Left lung (tissue), 14 donors: ENCODE measurements at places on chromosomes 3 and 15.

DNA sequence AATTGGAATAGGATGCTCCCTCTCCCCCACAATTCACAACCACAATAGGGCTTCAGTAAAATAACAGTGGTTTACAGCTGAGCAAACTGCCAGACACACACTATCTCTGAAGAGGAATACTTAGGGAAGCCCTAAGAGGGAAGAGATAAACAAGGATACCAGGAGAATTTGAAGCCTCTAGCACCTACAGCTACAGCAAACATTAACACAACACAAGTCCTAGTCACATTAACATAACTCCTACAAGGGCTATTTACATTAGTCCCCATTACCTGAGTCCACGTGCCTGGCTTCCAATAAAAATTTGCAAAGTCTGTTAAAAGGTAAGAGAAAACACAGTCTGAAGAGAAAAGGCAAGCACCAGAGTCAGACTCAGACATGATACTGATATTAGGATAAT, 346.9 kb upstream of the CDIN1 start:
- no peak for DNase-seq

DNA sequence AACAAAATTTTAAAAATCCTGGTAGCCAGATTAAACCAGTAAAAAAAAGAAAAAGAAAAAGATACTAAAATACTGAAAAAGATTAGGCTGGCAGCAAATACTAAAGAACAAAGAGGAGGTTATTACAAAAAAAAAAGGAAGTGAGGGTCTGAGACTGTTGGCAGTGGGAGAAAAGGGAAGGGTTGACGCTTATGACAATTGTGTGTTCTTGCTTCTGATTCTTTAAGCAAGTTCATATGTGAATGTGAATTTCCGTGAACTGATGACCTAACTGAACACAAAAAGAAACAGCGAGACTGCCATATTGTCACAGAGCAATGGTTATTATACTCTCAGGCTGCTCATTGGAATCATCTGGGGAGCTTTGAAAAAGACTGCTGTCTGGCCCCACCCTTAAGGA, 56.5 kb downstream of the ATP13A4 start:
- DNase-seq: no peak

DNA sequence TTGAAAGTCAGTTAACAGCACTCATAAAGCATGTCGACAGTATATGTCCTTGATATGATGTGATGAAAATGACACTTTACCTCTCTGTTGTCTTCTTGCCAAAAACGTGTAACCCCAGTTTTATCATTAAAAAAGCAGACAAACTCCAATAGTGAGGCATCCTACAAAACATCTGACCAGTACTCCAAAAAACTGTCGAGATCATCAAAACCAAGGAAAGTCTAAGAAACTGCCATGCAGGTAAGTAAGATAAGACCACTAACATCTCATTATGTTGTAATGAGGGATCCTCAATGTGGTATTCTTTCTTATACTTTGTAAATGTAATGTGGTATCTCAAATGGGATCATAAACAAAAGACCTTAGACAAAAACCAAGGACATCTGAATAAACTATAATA, 152.3 kb downstream of the NR1I2 start:
- no peak for DNase-seq

- DNase-seq: no peak
Observed at GRCh38 chr3:189395825-189396224, 224.1 kb downstream of the TPRG1 start.

GRCh38 chr15:63335543-63336240, 46.0 kb downstream of the CA12 start:
- no peak for DNase-seq
